ENCODE measurements at places on chromosomes 11 and 22.

- no peak for DNase-seq
These were observed 68.5 kb downstream of the ARFGAP2 start for GRCh38 chr11:47108214-47108613.

- DNase-seq = no peak
These were observed 33.6 kb downstream of the OSBP start for GRCh38 chr11:59582006-59582405.

DNA sequence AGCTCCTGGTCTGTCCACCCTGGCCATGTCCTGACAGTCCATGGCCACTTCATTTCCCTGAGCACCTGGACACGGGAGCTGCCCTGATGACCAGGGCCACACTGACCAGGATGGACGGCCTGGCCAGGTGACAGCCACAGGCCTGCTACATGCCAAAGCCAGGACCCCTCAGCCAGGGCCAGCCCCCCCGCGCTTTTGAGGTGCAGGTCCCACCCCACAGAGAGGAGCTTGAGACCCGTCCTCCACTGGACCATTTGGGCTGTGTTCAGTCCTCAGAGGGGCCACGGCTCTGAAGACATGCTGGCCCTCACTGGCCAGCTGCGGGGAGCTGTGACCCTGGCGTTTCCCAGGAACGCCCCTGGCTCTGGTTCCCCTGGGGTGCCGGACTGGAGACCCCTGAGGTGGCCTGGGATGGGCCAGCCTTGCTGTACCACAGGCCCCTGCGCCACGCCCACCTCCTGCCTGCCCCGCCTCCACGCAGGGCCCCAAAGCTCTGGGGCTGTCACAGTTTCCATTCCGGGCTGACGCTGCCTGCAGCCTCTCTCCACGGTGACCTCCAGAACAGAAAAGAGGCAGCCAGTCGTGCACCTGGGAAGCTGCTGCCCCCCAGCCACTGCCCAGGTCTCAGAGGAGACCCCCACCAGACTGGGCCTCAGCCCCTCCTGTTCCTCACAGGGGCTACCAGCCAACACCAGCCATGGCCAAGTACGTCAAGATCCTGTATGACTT is 18.2 kb downstream of the EPS8L2 start:
- no peak for DNase-seq

DNA sequence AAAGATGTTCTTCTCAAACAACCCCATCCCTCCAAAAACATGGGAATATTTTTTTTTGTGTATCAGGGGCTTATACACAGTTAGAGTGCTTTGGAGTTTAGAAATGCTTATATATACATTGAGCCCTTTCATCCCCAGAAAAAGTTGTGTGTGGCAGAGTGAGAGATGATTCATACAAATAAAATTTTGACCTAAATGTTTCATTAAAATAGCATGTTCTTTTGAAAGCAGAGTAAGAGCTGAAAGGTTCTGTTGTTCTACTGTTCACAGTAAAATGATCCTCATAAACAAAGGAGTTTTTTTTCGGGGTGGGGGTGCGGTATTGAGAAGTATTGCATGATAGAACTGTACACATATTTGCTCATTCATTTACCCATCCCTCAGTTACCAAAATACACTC is 512.4 kb downstream of the DLG2 start:
- no peak for DNase-seq

DNA sequence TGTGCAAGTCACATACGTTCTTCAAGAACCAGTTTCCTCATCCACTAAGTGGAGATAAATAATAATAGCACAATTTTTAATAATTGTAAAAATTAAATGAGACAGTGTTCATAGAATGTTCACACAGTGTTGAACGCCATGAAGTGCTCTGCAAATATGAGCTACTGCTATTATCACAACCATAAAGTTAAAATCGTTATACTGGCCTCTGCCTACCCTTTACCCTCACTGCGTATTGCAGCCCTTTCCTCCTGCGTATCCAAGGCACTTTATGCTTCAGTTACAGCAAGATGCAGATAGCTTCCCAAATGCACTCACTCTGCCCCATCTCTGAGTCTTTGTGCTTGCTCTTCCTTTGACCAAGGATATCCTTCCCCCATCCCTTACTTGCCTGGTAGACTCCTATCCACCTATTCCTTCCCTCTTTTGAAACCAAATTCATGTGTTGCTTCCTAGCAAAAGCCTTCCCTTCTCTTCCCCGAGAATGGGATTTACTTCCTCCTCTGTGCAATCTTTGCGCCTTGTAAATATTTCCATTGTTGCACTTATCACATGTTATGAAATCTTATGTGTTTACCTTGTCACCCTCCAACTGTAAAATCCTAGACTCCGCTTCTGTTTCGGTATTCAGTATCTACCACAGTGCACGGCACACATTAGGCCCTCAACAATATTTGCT is 196.9 kb downstream of the ADAMTS15 start:
- no peak for DNase-seq

DNA sequence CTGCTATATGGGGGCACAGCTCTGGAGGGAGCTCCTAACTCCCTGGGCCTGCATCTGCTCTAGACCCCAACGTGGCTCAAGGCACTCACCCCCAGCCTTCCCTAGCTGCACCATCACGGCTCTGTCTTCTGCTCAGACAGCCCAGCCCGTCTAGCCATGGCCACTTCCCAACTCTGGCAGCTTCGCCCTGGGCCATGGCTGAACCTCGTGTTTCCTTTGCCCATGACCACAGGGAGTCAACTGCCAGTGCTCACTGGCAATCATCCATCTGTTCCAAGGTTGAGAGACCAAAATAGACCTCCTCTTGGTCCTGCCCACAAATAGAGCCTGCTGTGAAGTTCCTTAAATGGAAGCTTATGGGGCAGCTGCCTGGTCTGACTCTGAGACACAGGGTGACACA is 5.4 kb downstream of the LMO1 start:
- DNase-seq = no peak

DNA sequence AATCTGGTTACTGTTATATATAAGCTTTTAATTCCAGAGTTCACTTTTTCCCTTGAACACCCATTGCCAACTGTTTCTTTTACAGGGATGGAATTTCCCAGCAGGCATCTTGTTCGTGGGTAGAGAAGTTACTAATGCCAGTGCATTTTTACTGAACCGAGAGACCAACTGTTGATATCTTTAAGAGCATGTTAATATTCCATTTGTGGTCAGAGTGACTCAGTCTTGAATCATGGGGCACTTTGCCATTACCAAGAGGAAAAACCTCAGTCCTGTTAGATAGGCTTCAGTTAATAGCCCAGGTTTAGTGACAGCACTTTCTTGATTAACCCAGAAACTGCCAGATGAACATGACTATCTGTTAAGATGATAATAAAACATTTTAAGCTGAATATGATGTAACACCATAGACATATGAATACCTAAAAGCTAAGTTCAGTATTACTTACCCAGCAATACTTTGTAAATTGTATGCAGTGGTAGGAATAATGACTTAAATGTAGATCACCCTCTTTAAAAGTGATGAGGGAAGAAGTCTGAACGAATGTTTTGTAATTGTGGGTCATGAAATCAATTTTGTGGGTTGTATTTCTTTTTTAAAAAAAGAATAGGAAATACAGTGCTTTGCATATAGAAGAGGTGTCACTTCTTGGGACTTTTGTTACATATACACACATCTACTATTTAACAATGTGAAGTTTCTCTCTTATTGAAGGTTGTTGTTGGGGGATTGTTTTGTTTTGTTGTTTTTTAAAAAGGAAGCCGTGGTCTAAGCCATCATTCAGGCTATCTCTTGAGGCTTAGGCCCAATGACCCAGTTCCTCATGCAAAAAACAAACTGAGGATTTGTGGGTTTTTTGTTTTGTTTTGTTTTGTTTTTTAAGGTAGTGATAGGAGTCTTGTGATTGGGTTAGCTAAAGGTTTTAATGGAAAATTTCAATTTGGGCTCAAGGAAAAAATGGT is 79.2 kb upstream of the GRIK4 start:
- peak; percentile 16 for DNase-seq

DNA sequence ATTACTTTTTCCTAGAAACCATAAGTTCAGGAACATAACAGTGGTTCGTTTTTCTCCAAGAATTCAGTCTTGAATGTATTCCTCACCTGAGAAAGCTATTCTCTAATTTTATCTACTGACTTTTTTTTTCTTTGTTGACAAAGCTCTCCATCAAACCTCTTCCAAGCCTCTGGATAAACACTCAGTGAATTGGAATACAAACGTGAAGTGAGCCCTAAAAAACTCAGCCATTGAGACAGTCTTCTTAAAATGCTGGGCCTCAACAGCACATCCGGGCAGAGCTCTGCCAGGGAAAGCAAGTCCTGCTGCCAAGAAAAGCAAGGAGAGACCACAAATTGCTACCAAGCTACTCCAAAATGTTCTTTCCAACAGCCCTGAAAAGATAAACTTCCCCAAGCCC is 7.7 kb upstream of the SLC1A2 start:
- no peak for DNase-seq

- peak; percentile 25 for DNase-seq
These were observed 23.9 kb upstream of the TCF20 start for GRCh38 chr22:42294034-42294985.

- no peak for DNase-seq
These were observed 12.8 kb upstream of the CABP7 start for GRCh38 chr22:29707010-29707409.

- no peak for DNase-seq
These were observed 1.7 kb downstream of the DRD4 start for GRCh38 chr11:638631-639331.

DNA sequence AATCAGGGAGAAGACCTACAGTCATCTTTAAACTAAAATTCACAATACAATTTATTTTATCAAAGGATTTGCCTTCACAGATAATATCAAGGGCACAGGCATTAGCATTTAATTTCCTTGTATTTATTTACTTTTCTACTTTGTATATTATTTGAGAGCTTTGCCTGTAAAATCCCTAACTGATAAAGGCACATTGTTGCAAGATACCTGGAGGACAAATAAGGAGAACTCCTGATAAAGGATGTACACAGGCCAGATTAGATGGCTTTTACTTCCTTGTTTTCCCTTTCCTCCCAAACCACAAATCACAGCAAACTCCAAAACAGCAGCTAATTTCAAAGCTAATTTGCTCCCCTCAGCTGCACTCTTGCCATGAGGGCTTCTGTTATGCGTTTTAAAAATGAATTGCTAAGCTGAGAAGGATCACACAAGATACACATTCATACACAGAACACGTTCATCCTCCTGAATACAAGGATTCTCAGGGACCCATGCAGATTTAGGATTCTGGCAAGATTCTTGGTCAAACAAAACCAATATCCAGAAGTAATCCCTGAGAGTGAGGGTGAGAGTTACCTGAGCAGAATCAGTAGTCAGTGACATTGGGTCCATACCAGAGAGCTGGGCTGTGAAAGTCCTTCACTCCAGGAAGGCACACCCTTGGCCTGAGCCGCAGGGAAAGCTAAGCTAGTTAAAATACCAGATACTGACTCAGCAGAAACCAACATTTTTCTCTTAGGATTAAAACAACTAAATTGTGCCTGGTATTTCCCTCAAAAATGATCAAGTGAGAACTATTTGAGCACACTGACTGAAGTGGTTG is 100.3 kb upstream of the CLPB start:
- no peak for DNase-seq

DNA sequence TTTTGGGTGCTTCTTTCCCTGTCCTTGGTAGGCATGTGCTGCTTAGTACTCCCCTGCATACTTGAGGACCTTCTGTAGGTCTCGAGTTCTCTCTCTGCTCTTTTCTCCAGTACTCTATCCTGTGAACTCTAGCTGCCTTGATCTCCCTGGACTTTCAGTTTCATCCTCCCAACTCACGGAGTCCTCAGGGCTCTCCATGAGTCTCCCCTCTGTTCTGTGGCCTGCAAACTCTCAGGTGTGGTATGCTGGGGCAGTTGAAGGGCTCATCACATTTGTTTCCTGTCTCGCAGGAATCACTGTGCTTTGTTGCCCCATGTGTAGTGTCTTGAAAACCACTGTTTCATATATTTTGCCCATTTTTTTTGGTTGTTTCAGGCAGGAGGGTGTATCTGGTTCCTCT is 3.3 kb upstream of the PACS1 start:
- no peak for DNase-seq

DNA sequence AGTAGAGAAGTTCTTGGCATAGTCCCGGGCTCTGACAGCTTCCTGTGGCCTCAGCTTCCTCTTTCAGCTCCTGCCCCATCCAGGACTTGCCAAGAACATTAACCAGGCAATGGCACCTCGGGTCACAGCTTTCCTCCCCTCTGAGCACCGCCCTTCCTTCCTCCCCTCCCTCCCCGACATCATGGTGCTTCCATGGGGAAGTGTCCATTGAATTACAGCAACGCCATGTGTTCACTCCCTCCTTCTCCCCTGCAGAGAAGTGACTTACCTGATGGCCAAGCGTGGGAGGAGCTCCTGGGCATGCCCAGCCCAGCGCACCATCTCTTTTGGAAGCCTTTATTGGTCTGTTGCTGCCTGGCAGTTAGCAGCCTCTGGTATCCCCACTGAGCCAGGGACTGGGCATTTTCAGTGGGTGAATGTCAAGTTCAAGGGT is 25.8 kb upstream of the DAGLA start:
- no peak for DNase-seq

DNA sequence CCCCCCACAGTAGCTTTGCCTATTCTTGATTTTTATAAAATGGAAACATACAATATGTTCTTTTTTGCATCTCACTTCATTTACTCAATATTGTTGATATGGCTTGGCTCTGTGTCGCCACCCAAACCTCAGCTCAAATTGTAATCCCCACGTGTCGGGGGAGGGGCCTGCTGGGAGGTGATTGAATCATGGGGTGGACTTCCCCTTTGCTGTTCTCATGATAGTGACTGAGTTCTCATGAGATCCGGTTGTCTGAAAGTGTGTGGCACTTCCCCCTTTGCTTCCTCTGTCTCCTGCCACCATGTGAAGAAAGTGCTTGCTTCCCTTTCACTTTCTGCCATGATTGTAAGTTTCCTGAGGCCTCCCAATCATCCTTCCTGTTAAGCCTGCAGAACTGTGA is 431.3 kb downstream of the MN1 start:
- DNase-seq = no peak

DNA sequence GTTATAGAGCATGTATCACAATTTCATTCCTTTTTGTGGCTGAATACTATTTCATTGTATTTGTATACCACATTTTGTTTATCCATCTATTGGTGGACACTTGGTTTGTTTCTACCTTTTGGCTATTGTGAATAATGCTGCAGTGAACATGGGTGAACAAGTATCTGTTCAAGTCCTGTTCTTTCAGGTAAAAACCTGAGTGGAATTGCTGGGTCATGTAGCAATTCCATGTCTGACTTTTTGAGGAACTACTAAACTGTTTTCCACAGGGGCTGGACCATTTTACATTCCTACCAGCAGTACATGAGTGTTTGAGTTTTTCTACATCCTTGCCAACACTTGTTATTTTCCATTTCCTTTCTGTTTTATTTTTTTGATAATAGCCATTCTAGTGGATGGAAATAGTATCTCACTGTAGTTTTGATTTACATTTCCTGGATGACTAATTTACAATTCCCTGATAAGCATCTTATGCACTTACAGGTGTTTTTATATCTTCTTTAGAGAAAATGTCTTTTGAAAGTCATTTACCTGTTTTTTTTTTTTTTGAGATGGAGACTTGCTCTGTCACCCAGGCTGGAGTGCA is 12.2 kb downstream of the CABIN1 start:
- no peak for DNase-seq

- no peak for DNase-seq
These were observed 48.8 kb upstream of the PICALM start for GRCh38 chr11:86117712-86118063.

All from stimulated activated CD4-positive, alpha-beta T cell treated with anti-CD3 and anti-CD28 coated beads, Interleukin-4, amount 100 ng/mL, for 4 hours (primary cell).